Activated naive CD4-positive, alpha-beta T cell treated with anti-CD3 and anti-CD28 coated beads, Interleukin-2, amount 10 ng/mL, durations not matched to agents 7 days and 5 days (primary cell): ENCODE measurements at places on chromosomes 13 and 19.
A peak's percentile ranks its signal among the peaks of the same experiment; 100 is the strongest.

- peak; percentile 80 for DNase-seq
Observed at GRCh38 chr19:18160971-18161635, 8.1 kb downstream of the PIK3R2 start.

- no peak for DNase-seq
Observed at GRCh38 chr19:4429256-4429655, 26.8 kb downstream of the CHAF1A start.

GRCh38 chr19:17834350-17835181 is 13.2 kb downstream of the JAK3 start:
- DNase-seq = no peak

DNA sequence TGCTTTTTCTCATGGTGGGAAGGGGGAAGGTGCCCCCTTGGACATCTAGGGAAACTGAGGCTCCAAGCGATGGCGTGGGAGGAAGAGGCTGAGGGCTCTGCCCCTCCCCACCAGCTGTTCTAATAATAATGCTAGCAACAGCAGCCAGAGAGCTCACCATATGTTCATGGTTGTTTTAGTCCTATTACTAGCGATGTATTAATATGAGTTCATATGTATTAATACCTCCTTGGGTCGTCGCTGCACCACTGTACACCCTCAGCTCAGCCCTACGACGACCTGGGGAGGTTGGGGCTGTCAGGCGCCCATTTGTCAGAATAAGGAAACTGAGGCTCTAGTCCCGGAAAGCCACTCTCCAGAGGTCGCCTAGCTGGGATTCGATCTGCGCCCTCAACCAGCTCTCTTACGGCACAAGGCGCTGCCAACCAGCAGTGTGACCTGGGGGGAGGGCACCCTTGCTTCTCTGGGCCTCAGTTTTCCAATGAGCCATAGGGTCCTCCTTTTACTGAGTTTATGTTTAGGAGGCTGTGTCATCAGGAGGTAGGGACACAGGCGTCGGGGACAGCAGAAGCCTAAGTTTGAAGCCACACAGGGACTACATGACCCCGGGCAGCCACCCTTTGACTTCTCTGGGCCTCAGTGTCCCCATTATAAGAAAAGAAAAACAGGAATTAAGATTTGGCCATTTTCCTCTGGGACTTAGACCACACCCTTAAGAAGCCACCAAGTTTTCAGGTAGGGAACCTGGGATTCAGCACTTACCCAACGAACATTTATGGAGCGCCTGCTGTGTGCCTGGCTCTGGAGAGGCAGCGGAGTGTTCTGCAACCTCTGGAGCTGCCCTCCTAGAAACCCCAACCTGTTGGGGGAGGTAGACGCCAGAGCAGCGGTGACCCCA is 664 bp downstream of the MAST3 start:
- no peak for DNase-seq

- no peak for DNase-seq
Observed at GRCh38 chr19:56299688-56300087, 15.0 kb downstream of the ZSCAN5A start.

- no peak for DNase-seq
Observed at GRCh38 chr19:1105008-1105872, 1.4 kb downstream of the GPX4 start.

DNA sequence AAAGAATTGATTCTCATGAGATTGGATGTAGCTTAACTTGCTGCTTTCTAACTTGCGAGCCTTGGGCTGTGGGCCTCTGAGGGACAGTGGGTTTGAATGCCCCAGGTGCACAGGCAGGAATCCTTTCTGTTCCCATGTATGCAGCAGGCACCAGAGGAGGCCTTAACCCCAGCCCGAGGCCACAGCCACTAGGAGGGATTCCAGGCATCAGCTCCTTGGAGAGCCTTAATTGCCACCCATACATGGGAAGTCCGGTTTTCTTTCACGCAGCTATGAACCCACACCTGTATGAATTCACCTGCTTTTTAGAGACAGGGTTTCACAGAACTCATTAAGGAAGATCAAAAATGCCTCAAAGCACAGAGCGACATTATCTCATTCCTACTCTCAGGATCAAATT is 117.9 kb downstream of the CRYL1 start:
- DNase-seq = no peak

GRCh38 chr13:103517066-103517767 is 451.0 kb upstream of the SLC10A2 start:
- no peak for DNase-seq

GRCh38 chr19:46101293-46101692 is 23.2 kb downstream of the IGFL3 start:
- DNase-seq = no peak

- DNase-seq = peak; percentile 61
Observed at GRCh38 chr13:113584870-113585671, 518 bp downstream of the TFDP1 start.
